ENCODE measurements at places on chromosomes 3 and 15. TPM values are rescaled to one million over a fixed set of nuclear protein-coding genes. Genes with fewer than 3 reads are reported as not detected.

Gene CTNNB1
- total RNA-seq: 176 TPM

Gene MYEF2
- total RNA-seq: 18.9 TPM

Gene COL6A5
- total RNA-seq: not detected

Gene ATP13A5
- total RNA-seq: not detected

Gene PGBD4
- total RNA-seq: 4.9 TPM

Gene REC114
- total RNA-seq: not detected

Gene IL17RB
- 0.64 TPM for total RNA-seq

Gene THPO
- not detected for total RNA-seq

Gene FHIT
- 48.3 TPM for total RNA-seq

Gene FEZF2
- total RNA-seq: not detected

Gene NANOGP8
- not detected for total RNA-seq

Gene FBXO45
- total RNA-seq: 12.0 TPM

Gene NME9
- 1.0 TPM for total RNA-seq

Gene SCN11A
- total RNA-seq: 0.15 TPM

Gene ATP2B2
- total RNA-seq: not detected

Gene SLC6A1
- total RNA-seq: not detected

Gene ADAMTS17
- 6.2 TPM for total RNA-seq

Gene IL5RA
- 0.33 TPM for total RNA-seq

Gene CD96
- total RNA-seq: 215 TPM

Gene CPN2
- total RNA-seq: not detected

Gene FGF12
- not detected for total RNA-seq

Gene UBP1
- 91.8 TPM for total RNA-seq

Gene ZBBX
- total RNA-seq: not detected

Gene WNT7A
- 18.0 TPM for total RNA-seq

Gene CRYGS
- 12.6 TPM for total RNA-seq

Gene IMPG2
- 0.72 TPM for total RNA-seq

Gene STAC
- not detected for total RNA-seq

Gene SCAANT1
- total RNA-seq: not detected

Gene CCDC33
- total RNA-seq: not detected

Gene PPP4R2
- total RNA-seq: 71.8 TPM

Gene DZIP1L
- not detected for total RNA-seq

Gene EFHB
- 1.5 TPM for total RNA-seq

Gene ANO10
- 9.7 TPM for total RNA-seq

Gene PRR20G
- total RNA-seq: not detected

Gene PIGB
- total RNA-seq: 28.6 TPM

Gene CASR
- not detected for total RNA-seq

Gene ALDH1A2
- 0.15 TPM for total RNA-seq

Gene GOLGA8J
- total RNA-seq: 0.20 TPM

Gene SPTBN5
- 2.7 TPM for total RNA-seq

Gene FBXW12
- total RNA-seq: not detected

Gene MESP2
- total RNA-seq: not detected

Gene CFAP20DC
- total RNA-seq: 0.44 TPM

Gene HOMER2
- 6.1 TPM for total RNA-seq

Gene CELSR3
- total RNA-seq: 3.3 TPM

Gene CYP1A1
- total RNA-seq: 0.26 TPM

Gene LRRC2
- total RNA-seq: 1.0 TPM

Gene ROBO1
- not detected for total RNA-seq

Gene CERS3
- total RNA-seq: 1.9 TPM

Gene XCR1
- not detected for total RNA-seq

Gene ACTRT3
- 0.17 TPM for total RNA-seq

Gene PRTG
- total RNA-seq: not detected

Gene KPNA4
- 50.1 TPM for total RNA-seq

Gene SAMD7
- total RNA-seq: not detected
